ENCODE measurements at places on chromosomes 1 and 21.

DNA sequence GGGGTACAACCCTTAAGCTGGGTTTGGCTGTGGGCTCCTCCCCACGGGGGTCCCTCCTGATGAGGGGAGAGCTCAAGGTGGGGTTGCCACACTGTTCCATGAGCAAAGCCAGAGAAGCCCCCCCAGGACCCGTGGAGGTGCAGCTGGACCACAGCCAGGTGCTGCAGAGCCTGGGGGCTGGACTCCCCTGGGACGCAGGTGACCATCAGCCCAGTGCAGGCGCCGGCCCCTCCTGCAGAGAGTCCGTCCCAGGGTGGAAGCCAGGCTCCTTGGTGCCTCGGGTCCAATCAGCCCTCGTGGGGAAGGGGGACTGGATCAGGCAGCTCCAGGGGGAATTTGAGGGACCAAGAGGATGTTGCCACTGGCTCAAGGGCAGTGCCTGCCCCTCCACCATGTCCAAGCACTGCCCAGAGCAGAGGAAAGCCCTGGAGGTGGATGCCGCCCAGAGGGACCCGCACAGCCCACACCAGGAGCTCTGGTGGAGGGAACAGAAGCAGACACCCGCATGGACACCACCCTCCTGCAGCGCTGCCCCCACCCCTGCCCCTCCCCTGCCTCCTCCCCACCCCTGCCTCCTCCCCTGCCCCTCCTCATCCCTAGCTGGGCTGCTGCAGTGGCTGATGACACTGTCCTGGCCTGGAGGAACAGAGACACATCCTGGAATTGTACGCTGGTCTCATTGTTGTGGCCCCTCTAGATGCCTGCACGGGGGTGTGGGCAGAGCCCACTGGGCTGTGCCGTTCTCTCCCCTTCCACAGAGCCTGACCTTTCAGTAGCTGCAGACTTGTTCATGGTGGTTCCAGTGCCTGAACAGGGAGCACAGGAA lies 30.8 kb upstream of the COL18A1 start:
- DNase-seq: no peak

DNA sequence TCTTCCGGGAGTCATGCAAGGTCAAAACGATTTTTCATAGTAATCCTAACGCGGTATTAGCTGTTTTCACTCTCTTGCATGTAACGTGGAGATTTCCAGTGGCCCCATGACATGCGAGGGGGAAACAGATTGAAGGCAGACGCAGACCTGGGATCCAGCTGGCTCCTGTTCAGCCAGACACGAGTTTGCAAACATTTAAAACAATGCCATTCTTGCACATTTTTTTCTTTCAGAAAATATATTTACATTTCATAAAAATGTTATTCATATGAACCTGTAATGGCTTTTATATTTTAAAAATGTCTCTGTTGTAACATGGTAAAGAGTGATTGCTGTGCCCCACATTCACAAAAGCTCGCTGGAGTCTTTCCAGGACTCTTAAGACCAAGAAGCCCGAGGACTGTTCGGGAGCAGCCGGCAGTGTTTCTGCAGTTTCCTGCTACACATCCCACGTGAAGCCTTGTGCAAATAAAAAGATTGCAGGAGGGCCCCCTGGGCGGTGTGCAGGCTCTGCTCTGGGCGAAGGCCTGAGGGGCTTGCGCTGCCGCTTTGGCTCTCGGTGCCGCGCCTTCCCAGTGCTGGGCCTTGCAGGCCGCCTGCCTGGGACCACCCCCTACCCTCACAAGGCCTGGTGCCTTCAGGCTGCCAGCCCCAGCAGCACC lies 184.9 kb downstream of the DYRK1A start:
- DNase-seq: no peak

DNA sequence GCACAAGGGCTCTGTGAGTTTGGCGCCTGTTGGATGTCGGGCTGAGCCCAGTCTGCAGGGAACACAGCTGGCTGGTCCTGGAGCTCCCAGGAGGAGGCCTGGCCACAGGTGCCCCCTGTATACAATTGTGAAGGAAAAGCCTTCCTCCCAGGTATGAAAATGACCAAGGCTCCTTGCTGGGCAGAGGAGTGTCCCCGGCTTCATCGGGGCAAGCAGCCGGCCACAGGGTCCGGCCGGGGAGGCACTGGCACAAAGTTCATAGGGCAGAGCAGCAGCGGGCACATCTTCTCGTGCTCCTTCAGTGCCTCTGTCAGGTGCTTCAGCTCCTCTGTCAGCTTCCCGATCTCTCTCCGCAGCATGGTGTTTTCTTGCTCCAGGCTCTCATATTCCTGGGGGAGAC lies 13.0 kb downstream of the BATF3 start:
- no peak for DNase-seq

DNA sequence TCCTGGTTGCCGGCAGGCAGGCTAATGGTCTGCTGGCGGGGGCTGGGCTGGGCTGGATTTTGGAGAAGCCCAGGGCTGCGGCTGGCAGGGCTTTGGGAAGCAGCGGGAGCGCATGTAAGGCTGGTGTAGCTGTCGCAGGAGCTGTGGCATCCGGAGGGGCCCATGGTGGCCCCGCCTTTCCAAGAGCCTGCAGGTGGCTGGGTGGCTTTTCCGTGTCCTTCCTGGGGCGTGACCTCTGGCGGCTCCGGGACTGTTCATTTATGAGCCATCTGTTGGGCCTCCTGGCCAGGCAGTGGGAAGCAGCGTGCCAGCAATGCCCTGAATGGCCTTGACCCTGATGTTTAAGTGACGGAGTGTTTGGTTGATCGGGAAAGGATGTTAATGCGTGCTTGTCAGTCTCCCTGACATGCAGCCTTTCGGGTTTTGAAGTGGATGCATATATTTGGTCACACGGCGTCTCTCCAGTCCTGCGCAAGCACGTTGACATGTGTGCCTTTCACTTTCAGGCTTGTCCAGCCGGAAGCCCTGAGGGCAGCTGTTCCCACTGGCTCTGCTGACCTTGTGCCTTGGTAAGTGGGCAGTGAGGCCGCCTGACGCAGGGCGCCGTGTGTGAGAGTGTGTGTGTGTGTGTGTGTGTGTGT lies 38.5 kb downstream of the AGPAT3 start:
- no peak for DNase-seq

DNA sequence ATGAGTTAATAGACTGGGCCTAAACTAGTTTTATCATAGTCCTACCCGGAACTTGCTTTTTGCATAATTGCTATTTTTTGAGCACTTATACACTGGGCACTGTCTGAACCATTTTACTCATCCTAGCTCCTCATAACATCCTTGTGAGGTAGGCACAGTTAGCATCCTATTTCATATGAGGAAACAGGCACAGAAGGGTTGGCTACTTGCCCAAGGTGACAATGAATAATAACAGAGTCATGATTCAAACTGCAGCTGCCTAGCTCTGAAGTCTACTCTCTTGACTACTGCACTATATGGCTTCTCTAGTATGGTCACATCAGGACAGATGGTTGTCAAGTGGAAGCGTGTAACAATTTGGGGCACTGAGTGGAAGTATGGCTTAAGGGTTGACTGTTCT lies 18.2 kb upstream of the RC3H1 start:
- DNase-seq: no peak

- no peak for DNase-seq
These were observed 267.0 kb downstream of the DISC1 start for GRCh38 chr1:231893400-231894102.

DNA sequence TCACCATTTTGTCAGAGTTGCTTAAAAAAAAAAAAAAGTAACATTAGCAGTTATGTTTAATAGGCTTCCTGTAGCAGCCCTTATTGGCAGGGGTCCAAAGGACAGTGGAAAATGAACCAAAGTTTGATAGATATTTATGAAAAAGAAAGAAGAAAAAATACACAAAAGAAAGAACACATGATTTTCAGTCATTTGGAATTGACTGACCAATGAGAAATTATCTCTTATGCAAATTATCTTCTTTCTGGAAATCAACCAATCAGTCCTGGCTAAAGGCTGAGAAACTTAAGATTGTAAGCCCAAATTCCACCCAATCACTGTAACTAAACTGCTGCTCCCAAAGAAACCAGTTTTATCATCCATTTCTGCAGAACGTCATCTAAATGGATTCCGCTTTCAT lies 282.4 kb downstream of the TM2D1 start:
- no peak for DNase-seq

DNA sequence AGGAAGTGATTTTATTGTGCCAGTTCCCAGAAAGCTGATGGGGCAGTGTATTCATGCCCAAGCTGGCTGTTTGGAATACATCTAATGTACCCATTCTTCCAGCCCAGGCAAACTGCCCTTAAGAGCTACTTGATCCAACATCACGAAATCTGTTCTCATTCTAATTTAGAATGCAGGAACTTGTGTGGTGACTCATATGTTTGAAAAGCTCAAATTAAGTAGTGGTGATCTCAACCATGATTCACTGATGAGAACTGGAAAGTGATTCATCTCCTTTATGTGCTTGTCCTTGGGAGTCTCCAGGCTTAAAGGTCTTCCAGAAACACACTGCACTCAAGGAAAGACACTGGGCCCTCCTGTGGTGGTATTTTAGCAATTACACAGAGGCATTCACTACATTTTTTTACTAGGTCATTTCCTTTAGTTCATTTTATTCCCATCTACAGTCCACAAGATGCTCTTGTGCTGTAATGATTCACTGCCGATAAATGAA lies 65.4 kb downstream of the RPE65 start:
- no peak for DNase-seq

- DNase-seq: no peak
These were observed 32.9 kb upstream of the DOCK7 start for GRCh38 chr1:62720946-62721554.

DNA sequence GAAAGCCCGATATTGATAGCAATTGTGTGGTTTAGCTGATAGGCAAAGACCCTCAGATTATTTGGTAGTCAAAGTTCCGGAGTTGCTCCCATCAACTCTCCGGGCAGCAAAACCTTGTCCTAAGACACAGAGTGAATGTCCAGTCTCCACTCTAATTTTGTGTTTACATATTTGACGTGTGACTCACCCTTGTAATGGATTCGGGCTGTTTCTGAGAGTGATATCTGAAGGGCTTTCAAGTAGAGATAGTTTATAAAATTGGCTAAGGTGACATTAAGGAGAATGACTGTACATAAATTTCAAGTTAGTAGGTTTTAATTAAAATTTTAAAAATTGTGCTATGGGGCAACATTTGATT lies 154.2 kb downstream of the CNIH3 start:
- no peak for DNase-seq

GRCh38 chr1:159943278-159943640 lies 2.2 kb downstream of the IGSF9 start:
- DNase-seq: no peak

DNA sequence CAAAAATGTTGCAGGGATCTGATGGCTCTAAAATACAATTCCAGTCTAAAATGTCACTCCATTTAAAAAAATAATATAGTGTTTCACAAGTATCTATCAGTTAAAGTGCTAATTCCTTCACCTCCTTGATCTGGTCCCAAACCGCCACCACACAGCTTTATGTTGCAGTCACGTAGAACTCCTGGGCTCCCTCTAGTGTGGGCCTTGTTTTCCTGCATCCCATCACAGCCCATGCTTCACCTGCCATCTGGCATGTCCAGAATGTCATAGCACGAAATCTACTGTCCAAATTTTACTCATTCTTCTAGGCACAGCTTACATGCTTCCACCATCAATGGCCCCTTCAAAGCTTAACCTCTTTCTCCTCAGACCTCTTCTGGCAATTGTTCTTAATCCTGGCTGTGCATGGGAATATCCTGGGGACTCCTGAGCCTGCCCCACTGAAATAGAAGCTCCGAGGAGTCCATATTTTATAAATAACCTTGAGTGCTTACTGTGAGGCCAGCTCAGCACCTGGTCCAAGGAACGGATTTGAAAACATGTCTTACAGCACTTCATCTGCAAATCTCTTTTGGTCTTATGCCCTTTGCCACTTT lies 15.5 kb downstream of the FYB2 start:
- DNase-seq: no peak

DNA sequence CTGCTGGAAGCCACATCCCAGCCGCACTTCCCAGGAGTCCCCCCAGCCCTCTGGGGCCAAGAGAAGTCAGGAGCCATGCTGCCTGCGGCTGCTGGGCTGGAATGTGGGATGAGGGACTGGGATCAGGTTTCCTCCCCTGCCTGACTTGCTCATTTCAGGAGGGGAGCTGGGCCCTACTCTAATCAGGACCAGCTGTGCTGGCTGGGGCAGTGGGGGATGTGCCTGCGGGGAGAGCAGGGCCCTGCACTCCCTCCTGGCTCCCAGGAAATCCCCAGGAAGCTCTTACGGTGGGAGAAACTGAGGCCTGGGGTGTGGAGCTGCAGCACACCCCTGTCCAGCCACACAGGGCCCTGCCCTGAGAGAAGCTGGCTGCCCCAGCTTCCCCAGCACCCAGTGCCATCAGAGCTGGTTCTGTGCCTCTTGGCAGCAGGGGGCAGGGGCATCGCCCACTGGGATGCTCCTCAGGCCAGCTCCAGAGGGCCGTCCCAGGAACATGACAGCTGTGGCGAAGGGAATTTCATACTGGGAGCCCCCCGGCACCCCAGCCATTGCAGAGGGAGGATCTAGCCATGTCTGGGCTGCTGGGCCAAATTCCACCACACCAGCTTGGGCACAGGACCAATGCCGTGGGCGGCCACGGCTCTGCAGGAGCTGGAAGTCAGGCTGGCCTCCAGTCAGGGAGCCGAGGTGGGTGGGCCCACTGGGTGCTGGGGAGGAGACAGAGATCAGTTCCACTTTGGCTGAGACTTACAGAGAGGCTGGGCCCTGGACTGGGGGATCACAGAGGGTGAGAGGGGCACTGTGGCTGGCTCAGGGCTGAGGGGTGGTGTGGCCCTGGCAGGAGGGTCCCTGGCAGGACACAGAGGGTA lies 21.3 kb upstream of the PRSS38 start:
- DNase-seq: no peak

GRCh38 chr1:112911506-112912220 lies 44.3 kb downstream of the SLC16A1 start:
- no peak for DNase-seq

GRCh38 chr1:78033797-78034172 lies 12.0 kb upstream of the GIPC2 start:
- DNase-seq: no peak

DNA sequence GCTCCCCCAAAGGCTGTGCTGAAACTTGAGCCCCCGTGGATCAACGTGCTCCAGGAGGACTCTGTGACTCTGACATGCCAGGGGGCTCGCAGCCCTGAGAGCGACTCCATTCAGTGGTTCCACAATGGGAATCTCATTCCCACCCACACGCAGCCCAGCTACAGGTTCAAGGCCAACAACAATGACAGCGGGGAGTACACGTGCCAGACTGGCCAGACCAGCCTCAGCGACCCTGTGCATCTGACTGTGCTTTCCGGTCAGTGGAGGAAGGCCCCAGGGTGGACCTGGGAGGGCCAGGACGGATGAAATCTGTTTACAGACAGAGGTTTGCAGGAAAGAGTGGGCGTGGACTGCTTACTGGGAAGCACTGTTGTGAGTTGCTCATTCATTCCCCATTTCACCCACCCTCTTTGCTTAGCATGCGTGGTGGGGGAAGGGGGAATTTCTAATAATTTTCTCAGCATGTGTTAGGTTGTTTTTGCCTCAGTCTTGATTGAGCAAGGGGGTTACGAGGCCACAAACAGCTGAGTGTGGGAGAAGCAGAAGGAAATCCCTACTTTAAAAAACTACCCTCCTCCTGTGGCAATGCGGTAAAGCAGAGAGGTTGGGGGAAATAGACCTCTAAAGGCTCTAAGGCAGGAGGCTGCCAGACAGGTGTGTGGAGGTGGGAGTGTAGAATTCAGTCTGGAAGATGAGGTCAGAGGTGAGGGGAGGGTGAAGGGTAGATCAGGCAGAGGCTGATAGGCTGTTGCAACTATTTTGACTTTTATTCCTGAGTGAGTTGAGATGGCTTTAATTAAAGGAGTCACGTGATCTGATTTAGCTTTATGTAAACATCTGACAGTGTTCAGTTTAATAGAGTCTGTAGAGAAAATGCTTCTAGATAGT lies 1.3 kb downstream of the FCGR2A start:
- no peak for DNase-seq
